ENCODE measurements at places on chromosomes 5 and 9.
A peak's percentile ranks its signal among the peaks of the same experiment; 100 is the strongest.

DNA sequence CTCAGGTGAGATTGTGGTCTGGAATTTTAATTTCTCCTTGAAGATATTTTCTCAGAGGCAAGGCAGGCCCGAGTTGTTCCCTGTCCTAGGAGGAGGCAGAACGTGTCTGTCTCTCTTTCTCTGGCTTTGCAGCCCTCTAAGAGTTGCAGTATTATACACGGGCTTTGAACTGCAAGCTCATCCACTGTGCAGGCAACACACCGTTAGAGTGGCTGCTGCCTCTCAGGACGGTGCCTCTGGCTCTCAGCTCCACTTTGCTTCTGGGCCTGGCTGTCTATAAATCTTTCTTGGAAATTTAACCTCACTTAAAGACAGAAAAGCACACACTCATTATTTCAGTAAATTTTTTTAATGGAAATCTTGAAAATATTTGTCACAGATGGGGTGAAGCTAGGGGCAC is 170.1 kb upstream of the ADCY2 start:
- DNase-seq, result no peak

DNA sequence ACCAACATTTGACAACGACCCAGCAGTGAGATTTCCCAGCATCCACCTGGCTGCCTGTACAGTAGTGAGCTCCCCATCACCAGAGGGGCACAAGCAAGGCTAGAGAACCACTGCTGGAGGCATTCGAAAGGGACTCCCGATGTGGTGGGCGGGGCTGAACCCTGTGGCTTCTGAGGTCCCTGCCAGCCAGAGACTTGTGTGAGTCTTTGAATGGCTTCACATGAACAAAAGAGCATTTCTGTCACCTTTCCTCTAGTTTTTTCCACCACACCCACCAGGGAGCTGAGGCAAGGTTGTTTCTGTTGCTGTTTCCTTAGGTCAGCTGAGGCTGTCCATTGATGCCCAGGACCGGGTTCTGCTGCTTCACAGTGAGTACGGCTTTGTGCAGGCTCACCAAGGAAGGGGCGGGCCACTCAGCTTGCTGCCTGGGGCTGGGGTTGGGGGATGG is 15.7 kb downstream of the RGS3 start:
- no peak for DNase-seq

DNA sequence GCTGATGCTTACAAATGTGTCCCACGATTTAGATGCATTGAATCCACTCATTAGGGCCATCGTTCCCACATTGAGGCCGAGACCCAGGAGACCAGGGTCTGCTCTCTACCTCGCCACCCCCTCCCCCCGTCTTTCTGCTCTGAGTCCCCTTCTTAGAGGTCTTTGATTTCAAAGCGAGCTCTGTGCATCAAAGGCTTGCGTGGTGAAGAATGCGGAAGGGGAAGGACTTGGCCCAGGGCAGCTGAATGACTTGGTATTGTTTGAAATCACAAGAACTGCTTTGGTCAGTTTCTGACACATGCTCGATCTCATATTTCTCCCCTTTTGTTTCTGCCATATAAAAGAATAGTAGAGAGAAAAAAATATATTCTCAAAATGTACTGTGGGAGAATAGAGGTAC is 78.3 kb upstream of the IRX1 start:
- no peak for DNase-seq

DNA sequence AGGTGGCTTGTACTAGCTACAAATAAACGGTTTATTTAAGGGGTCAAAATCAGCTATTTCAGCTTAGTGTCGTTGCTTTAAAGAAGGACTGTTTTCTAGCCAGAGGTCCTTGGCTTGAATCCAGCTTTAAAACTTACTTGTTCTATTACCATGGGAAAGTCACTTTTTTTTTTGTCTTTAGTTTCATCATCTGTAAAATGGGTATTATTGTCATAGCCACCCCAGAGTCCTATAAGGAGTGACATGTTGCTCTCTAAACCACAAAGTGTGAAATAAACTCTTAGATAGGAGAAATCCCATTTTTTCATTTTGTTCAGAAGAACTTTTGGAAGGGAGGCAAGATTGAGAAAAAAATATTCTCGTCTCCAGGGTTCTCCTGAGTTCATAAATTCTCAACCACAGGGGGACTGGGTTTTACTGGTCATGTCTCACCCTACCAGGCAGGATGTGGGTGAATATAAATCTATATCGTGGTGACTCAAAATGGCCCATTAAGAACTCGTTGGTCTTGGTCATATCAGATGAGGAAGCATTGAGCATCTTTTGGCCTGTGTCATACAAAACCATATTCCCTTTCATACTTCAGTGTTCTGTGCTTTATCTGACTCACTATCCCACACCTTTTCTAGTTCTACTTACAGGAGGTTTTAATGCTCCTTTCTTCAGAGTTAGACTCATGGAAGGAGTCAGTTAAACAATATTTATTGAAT is 202.7 kb upstream of the NR3C1 start:
- no peak for DNase-seq

GRCh38 chr9:83432104-83432627 is 106.0 kb downstream of the FRMD3 start:
- DNase-seq, result peak; percentile 45

DNA sequence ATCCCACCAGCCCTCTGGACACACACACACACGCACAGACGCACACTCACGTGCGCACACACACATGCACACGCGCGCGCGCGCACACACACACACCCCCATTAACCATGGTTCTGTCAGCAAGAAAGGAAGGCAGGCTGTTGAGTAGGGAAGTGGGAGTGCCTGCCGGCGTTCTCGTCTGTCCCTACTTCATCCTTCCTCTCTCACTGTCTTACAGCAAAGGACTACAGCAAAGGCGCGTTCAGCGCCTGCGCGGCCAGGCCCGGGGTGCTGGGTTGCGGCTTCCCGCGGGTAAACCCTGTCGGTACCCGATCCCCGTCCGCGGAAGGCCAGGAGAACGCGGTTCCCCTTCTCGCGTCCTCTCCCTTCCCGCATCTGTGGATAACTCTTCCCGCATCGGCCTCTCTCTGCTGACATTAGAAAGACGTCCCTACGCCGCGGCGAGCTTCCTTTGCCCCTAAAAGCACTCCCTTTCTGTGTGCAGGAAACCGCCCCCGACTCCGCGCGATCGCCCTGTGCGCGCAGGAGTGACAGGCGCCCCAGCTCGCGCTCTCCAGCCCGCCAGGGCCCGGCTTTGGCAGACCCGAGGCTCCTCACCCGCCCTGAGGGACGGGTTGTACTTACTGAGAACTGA is 219.2 kb downstream of the AGTPBP1 start:
- DNase-seq, result peak; percentile 76
